Activated T-helper 1 cell treated with Interleukin-2 at 50 U/mL for 16 hours (primary cell): ENCODE measurements at places on chromosomes 13 and 19.

DNA sequence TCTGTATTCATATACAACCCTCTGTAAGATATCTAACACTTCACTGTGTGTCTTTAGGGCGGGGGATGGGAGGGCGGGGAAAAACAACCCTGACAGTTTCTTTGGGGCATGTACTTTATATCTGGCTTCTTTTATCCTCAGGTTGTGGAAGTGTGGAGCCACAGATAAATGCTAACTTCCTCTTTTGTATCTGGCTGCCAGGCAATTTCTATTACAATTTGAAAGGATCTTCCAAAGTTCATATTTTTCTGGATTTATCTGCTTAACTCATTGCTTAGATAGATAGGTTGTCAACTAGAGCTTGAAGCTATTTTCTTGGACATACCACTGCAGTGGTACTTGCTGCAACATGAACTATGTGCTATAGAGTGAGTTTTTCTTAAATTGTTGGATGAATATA is 393.0 kb downstream of the LMO7 start:
- no peak for DNase-seq

DNA sequence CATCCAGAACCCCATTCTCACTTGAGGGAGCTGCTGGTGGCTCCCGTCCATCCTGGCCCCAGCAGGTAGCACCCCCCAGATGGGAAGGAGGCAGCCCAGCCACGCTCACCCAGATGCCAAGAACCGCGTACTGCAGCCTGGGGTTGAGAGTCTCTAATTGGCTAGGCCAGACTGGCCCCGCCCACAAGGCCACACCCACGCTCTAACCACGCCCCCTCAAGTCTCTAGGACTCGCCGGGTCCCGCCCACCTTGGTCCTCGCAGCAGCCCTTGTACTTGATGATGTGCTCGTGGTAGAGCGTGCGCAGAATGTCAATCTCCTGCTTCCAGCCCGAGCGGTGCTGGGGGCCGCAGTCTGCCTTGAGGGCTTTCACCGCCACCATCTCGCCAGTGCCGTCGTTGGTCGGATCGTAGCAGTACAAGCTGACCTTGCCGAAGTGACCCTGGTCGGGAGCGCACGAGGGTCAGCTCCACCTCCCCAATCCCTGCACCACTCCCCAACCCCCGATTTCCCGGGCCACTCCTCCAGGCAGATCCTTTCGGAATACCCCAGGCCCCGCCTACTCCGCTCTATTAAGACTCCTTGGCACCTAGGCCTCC is 14.5 kb upstream of the ICAM3 start:
- no peak for DNase-seq

DNA sequence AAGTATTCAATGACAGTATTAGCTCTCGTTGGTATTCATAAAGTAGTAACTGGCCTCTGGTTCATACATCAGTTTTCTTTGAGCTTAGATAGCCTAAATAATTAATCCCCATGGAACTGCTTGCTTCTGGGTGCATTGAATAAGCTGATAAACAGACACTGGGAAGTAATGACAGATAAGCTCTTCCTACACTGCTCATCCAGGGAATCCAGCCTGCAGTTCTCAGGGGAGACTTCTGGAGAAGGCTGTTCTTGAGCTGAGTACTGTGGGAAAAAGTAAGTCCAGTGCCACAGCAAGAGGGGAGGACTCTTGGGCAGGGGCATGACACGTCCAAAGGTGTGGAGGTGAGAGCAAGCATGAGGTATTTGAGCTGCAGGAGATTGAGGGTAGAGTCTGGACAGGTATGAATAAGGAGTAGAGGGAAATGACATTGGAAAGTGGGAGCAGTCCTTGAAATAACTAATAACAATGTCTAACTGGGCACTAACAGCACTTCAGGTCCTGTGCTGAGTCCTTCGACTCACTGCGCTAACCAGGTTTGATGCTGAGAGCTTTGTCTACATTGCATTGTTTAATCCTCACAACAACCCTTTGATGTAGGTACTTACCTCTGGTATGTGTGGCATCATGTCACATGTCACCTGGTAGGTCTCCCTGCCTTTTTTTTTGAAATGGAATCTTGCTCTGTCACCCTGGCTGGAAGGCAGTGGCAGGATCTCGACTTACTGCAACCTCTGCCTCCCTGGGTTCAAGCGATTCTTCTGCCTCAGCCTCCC is 7.2 kb downstream of the GARRE1 start:
- DNase-seq, result no peak

- DNase-seq, result no peak
Observed at GRCh38 chr19:2758601-2759313, 18.9 kb upstream of the SLC39A3 start.

DNA sequence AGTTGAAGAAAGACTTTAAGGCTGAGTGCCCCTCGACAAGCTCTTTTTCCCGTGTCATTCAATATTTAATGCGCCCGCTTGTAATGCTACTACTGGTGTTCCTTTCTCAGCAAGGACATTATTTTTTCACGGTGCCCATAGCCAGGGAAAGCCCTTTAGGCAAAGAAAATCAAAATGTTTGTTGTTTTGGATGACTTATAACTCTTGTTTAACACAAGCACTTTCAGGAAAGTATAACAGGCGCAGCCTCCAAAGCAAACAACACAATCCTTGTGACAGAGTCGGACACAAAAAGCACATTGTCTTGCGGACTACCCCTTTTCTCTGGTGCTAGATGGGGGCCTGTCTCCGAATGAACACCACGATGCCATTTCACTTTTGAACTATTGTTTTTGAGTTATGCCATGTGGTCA is 12.4 kb downstream of the ZIC5 start:
- no peak for DNase-seq

DNA sequence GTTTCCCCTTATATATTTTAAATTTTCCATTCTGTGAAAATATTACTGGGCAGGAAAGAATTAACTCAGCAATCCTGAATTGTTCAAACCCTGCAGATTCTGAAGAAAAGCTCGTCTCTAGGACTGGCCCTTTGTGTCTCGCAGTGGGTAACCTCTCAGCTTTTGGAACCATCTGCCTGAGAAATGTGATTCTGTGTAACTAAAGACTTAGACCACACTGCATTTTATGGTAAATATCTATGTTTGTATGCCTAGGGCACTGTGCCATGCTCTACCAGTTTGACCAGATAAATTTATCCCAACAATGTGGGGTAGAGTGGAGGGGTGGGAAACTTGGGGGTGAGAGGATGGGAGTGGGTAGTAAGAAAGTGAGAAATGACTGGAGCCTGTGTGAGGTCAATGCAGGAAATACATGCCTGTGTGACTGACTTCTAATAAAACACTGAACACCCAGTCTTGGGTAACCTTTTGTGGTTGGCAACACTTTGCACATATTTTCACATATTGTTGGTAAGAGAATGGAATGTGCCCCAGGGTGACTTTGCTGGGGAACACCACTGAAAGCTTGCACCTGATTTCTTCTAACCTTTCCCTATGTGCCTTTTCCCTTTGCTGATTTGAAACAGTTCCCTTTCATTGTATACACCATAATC is 1181.9 kb downstream of the OLFM4 start:
- no peak for DNase-seq

GRCh38 chr19:2949939-2950285 is 5.1 kb upstream of the ZNF77 start:
- DNase-seq, result no peak

DNA sequence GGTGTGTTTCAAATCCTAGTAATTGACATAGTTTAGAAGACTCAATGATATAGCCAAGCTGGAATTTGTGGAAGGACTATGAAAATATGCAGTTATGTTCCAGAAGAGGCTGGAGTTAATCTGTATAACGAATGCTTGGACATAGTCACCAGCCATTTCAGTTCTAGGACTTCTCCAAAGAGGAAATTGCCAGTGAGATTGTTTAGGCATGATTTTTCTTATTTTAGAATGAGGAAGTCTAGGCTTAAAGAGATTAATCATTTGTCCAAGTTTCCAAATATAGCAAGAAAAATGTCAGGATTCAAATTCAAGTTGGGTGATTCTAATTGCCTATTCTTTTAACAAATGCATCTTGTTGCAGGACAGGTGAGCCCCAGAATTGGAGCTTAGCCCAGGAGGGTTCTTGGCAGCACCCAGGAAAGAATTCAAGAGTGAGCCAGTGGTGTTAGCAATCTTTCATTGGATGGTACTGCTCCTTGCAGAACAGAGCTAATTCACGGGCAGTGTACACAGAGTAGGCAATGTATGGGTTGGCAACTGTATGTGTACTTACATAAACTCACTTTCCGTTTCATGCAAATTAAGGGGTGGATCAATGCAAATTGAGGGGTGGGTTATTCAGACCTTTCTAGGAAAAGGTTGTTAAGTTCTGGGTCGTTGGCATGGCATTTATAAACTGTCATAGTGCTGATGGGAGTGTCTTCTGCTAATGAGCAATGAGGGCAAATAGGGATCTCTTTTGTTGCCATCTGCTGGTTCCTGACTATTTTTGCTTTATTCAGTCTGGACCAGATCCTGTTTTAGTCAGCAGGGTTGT is 763.1 kb upstream of the SLITRK1 start:
- no peak for DNase-seq

- DNase-seq, result no peak
Observed at GRCh38 chr19:6728346-6728745, 7.9 kb upstream of the C3 start.

GRCh38 chr13:99982731-99983498 is 1.3 kb downstream of the ZIC2 start:
- DNase-seq, result no peak

DNA sequence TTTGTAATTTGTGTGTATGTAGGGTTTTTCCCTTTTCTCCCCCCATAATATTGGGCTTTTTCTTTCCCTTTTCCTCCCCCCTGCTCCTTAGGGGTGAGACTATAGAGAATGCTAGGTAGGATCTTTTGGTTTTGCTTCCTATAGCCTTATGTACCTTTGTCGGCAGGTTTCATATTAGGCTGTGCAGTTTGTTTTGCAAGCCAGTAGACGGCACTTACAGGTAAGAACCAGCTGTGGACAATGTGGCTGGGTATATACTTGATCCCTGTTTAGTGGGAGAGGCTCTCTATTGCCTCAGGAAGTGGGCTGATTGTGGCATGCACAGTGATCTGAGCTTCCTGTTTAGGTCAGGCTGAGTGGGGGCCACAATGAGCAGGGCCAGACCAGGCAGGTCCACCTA is 359.2 kb upstream of the OBI1 start:
- DNase-seq, result no peak

DNA sequence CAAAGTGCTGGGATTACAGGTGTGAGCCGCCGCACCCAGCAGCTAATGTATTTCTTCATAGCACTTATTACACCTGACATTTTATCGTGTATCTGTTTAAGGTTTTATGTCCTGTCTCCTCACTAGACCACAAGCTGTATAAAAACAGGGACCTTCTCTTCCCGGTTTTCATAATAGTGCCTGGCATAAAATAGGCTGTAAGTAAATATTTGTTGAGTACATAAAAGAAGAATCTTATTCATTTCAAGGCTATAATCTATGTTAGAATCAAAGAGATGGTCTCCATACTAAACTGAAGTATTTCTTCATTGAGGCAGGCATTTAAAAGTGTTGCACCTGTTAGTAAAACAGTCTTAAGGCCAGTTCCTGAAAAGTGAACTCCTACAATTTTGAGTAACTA is 194.0 kb downstream of the SHISA2 start:
- DNase-seq, result no peak

DNA sequence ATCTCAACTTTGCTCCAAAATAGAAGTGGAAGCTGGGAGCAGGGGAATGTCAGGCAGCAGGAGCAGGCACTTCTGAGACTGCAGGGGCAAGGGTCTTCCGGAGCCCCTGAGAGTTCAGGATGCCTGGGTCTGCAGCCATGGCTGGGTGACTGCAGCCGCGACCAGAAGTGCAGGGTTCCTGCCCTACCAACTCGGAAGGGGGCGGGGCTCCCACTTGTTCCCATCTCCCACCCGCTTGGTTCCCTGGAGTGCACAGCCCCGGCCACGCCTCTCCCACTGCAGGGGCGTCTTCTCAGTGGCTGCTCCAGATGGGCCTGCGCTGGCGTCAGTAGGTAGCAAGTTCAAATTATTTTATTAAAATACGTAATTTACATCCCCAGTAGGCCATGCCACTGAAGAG is 1631.7 kb downstream of the OLFM4 start:
- no peak for DNase-seq

GRCh38 chr19:44438441-44438840 is 9.8 kb downstream of the ZNF229 start:
- DNase-seq, result no peak

DNA sequence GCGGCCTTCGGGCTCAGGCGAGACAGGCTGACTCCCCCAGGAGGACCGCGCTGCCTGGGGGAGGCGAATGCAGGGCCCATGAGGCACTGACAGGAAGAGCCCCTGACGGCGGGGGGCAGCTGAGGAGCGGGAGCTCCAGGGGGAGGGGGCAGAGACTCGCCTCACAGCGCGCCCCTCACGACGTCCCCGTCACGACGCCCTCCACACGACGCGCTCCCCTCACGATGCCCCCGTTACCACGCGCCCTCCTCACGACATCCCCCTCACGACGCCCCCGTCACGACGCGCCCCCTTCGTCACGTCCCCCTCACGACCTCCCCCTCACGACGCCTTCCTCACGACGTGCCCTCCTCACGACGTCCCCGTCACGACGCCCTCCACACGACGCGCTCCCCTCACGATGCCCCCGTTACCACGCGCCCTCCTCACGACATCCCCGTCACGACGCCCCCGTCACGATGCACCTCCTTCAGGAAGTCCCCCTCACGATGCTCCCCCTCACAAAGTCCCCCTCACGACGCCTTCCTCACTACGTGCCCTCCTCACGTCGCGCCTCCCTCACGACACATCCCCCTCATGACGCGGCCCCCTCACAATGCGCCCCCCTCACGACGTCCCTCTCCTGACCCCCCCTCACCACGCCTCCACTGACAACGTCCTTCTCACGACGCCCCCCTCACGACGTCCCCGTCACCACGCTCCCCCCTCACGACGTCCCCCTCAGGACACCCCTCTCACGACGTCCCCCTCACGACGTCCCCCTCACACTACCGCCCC is 99.6 kb downstream of the ING1 start:
- DNase-seq, result no peak

- DNase-seq, result no peak
Observed at GRCh38 chr19:1947651-1948209, 6.8 kb downstream of the CSNK1G2 start.

DNA sequence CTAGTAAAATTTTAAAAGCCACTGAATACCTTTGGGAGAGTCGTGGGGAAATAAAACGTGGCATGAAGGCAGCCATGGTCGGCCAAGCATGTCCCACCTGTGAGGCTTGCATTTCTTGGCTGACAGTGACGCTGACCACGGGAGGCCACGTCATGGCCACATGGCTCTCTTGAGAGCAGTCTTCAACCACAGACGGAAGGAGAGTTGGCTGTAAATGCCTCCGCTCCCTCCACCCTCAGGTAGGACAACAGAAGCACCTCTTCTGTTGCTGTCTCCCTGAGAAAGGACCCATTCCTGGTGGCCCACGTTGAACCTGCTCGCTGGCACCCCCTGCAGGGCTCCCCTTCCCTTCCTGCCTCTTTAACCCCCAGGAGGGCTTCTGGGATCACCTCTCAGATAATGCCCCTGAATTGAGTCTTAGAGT is 10.6 kb upstream of the LRRC25 start:
- DNase-seq, result no peak

- DNase-seq, result no peak
Observed at GRCh38 chr19:55619286-55619685, 5.1 kb downstream of the ZNF784 start.

DNA sequence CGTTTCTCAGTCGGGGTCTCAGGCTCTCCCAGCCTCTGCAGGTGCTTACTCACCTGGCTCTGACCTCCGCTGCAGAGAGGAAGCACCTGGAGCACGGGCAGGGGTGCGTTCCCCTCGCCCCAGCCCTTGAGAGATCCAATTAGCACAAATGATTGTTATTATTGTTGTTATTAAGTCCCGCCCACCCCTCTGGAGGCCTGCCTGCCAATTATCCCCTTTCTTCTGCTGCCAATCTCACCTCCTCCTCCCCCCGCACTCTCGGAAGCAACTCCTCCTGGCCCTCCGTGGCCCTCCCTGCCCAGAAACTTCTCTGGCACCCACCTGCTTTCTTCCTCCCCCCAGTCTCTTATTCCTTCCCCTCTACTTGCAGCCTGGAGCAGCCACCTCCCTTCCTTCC is 8.8 kb downstream of the ZNF787 start:
- DNase-seq, result no peak
